ENCODE measurements at places on chromosomes 12 and 14.

DNA sequence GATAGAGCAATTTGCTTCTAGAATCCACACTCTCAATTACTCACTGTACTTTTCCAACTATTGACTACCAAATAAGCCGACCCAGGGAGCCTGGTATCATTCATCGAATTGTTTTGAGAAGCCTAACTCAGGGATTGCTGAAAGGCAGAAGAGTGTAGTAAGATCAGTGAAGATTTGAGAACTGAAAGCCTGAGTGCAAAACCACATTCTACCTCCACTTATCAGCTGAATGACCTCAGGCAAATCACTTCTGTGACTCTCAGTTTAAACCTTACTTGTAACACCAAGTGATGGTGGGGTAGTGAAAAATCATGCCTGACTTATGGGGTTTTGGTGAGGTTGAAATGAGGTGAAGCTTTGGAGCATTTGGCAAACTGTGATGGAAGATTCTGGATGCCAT is 126.1 kb upstream of the MAX start:
- DNase-seq = no peak

- no peak for DNase-seq
These were observed at the start of gene CLEC2A for GRCh38 chr12:9932270-9932669. Gene CLEC2A, minus strand, starts transcription at chr12:9932370. Its CDS starts 41 bp downstream, at chr12:9932329.

GRCh38 chr14:21802441-21802840 is 128.8 kb upstream of the OR4E1 start:
- DNase-seq = no peak

GRCh38 chr12:69837191-69837590 is 12.2 kb downstream of the MYRFL start:
- DNase-seq = no peak

DNA sequence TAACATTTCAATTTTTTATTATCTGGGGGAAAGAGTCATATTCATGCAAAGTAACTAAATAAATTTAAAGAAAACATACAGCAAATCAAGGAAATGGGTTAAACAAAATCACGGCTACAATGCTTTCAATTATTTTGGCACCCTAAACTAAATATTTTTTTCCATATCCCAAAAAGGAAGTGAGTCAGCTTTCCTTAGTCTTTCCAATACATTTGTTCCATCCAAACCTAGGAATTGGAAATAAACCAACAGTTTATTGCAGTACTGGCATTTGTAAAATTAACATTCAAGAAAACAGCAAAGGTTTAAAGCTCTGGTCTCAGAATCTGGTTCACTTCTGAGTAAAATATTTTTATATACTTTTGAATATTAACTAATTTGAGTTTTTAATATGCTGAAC is 89.2 kb downstream of the BCL2L14 start:
- no peak for DNase-seq

GRCh38 chr14:92635031-92635430 is 113.4 kb downstream of the LGMN start:
- no peak for DNase-seq

- no peak for DNase-seq
These were observed 35.7 kb downstream of the SSH1 start for GRCh38 chr12:108821407-108822397.

DNA sequence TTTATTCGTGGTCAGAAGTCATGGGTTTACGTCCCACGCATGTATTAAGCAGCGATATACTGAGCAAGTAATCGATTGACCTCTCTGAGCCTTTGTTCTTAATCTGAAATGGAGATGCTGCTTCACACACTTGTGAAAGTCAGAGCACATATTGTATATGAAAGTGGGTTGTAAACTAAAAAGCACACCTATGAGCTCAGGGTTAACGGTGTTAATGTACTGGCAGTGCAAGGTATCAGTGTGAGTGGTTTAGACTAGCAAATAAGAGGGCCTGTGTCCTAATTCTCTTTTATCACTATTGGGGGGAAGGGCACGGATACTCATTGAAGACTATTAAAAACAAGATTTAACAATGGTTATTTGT is 676 bp downstream of the MRPL42 start:
- no peak for DNase-seq

GRCh38 chr14:95225251-95225887 is 68.0 kb upstream of the DICER1 start:
- DNase-seq = no peak

- no peak for DNase-seq
These were observed 544 bp downstream of the ABCD4 start for GRCh38 chr14:74302152-74302628.

DNA sequence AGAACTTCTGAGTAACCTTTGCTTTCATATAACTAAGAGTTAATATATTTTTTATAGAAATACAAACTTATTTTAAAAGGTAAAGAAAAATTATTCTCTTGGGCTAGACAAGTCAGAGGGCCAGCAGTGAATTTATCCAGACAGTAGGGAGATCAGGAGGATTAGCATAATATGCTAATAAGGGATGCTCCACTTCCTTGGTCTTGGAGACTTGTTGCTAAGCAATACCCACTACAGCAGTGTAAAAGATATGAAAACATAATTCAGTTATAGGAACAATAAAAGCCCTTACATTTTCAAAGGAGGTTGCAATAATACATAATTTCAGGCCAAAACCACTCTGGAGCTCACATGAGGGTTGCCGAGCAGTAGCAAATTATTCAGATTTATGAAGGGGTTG is 615.6 kb downstream of the KCNH5 start:
- DNase-seq = no peak

GRCh38 chr14:76752744-76753143 is 8.5 kb upstream of the VASH1 start:
- DNase-seq = no peak

DNA sequence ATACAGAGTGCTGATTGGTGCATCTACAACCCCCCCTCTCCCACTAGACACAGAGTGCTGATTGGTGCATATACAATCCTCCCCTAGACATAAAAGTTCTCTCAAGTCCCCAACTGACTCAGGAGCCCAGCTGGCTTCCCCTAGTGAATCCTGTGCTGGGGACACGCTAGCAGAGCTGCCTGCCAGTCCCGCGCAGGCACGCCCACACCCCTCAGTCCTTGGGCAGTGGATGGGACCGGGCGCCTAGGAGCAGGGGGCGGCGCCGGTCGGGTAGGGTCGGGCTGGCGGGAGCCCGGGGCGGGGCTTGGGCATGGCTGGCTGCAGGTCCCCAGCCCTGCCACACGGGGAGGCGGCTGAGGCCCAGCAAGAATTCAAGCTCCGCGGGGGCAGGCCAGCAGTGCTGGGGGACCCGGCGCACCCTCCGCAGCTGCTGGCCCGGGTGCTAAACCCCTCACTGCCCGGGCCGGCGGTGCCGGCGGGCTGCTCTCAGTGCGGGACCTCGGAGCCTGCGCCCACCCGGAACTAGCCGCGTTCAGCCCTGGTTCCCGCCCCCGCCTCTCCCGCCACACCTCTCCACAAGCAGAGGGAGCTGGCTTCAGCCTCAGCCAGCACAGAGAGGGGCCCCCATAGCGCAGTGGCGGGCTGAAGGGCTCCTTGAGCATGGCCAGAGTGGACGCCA is 64.3 kb upstream of the DDHD1 start:
- peak; percentile 81 for DNase-seq

DNA sequence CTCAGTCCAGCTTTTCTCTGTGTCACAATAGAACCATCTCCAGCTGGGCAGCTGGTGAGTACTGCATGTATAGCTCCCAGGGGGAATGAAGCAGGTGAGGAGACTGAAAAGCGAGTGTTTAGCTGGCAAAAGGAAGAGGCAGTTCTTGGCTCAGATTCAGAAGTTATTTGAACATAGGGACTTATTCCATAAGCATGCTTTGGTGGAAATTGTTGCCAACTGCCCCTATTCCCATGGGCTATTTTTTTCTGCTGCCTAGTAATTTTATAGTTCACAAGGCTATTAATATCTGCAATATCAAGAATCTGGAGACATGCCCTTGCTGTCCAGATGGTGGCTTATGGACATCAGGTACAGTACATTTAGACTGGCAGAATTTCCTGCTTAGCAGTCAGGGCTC is 1112.7 kb downstream of the LRFN5 start:
- no peak for DNase-seq

- no peak for DNase-seq
These were observed 26.2 kb upstream of the TRAF3 start for GRCh38 chr14:102751088-102751487.

- DNase-seq = no peak
These were observed at the start of gene TPI1 for GRCh38 chr12:6867413-6868210. Gene TPI1, plus strand, starts transcription at chr12:6867531. Its CDS starts 36 bp downstream, at chr12:6867567.

DNA sequence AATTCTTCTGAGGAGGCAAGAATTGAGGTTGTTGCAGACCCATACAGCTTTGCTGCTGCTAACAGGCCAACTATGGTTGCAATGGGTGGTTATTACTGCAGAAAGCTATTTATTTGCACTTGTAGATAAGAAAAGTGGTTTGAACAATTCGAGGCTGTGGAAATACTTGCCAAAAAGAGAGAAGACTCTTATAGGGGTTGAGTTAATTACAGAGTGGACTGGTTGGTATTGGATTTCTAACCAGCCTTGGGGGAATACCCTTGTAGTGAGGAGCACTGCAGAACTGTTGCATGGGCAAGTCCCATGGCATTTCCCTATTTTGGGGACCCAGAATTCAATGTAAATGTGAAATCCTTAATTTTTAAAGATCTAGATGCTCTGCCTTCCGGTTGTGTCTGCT is 120.5 kb downstream of the KCNMB4 start:
- no peak for DNase-seq

DNA sequence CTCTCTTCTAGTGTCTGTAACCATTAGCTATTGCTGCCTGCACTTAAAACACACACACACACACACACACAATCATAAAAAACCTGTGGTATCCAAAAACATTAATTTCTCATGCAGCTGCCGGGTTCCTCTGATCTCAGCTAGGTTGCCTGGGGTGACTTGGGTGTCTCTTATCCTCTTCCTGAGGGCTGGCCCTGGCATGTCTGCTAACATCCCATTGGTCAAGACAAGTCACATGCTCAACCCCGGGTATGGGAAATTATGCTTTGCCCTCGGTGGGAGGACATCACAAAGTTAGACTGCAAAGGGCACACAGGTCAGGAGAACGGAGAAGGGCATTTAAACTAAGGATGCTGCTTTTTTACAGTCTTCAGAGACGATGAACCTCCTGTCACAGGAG is 55.7 kb downstream of the TRPV4 start:
- no peak for DNase-seq

GRCh38 chr14:100784523-100785337 is 41.2 kb upstream of the MEG3 start:
- DNase-seq = no peak

- DNase-seq = no peak
These were observed 436.3 kb downstream of the DPF3 start for GRCh38 chr14:72457641-72458040.

- DNase-seq = no peak
These were observed 115.6 kb downstream of the LRIG3 start for GRCh38 chr12:58804749-58805148.

- no peak for DNase-seq
These were observed 388.1 kb downstream of the BCAT1 start for GRCh38 chr12:24560831-24561271.

- no peak for DNase-seq
These were observed 2.5 kb upstream of the ESRRB start for GRCh38 chr14:76373456-76373855.

GRCh38 chr12:7835766-7836165 is 36.9 kb downstream of the SLC2A14 start:
- no peak for DNase-seq

GRCh38 chr12:47885012-47885501 is 19.7 kb downstream of the VDR start:
- no peak for DNase-seq
